ENCODE measurements at places on chromosomes 3 and 15.

DNA sequence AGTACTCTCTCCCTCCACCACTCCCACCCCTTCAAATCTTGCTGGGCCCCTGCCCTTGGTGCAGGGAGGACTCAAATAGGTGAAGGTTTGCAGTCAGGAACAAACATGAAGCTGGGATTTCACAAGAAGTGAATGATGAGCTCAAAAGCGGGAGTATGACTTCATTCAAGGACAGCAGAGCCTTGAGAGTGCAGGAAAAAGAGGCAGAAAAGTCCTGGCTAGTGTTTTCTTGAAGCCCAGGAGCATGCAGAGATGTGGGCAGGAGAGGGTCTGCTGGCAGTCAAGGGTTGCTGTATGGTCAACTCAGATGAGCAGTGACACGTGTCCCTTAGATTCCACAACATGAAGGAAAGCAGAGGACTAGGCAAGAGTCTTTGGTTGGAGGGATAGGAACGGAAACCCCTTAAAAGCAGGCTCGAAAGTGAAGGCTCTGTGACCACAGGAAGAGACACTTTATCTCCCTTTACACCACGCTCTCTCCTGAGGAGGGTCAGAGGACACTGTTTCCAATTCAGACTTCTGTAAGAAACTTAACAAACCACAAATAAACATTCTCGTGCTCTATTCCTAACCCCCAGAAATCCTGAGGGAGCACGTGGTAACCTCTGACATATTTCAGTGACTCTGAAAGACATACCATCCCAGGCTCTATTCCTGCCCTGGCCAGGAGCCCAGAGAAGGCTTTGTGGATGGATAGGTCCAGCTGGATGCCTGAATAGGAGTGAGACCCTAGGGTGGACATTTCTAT is 168.0 kb upstream of the NDN start:
- peak; percentile 66 for DNase-seq

GRCh38 chr3:192422321-192422996 is 304.9 kb downstream of the FGF12 start:
- no peak for DNase-seq

GRCh38 chr3:39388153-39388552 is 5.0 kb downstream of the SLC25A38 start:
- no peak for DNase-seq

- DNase-seq, result no peak
These were observed 201.0 kb upstream of the TP63 start for GRCh38 chr3:189430166-189430565.

- peak; percentile 60 for DNase-seq
These were observed 582 bp downstream of the CGNL1 start for GRCh38 chr15:57376696-57377477.

- peak; percentile 66 for DNase-seq
These were observed 17.5 kb upstream of the KCTD6 start for GRCh38 chr3:58474348-58474911.

DNA sequence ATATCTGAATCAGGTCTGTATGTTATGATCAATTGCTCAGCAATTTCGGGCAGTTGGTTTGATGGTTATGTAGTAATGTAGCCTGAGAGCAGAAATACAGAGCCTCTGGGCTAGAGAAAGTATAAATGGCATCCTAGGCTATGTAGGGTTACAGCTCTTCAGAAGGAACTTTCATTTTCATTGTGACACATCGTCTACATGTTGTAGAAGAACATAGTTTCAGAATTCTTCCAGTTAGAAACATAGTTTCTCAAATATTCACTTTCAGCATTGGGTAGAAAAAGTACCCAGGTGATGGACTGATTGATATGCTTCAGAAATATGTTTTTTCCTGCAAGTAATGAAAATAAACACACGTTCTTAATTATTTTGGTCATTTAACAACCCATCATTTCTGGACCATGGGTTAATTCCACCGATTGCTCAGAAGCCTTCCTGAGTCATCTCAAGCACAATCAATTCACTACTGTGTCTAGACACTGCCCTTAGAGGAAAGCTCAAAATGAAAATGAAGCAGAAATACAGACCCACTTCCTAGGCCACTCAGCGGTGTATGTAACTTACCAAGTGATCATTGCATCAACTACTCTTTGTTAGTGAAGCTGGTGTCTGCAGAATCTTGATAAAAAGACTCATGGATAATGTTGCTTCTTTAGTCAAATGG is 88.8 kb upstream of the TSEN2 start:
- no peak for DNase-seq

GRCh38 chr3:8608791-8609467 is 35.7 kb downstream of the SSUH2 start:
- DNase-seq, result no peak

DNA sequence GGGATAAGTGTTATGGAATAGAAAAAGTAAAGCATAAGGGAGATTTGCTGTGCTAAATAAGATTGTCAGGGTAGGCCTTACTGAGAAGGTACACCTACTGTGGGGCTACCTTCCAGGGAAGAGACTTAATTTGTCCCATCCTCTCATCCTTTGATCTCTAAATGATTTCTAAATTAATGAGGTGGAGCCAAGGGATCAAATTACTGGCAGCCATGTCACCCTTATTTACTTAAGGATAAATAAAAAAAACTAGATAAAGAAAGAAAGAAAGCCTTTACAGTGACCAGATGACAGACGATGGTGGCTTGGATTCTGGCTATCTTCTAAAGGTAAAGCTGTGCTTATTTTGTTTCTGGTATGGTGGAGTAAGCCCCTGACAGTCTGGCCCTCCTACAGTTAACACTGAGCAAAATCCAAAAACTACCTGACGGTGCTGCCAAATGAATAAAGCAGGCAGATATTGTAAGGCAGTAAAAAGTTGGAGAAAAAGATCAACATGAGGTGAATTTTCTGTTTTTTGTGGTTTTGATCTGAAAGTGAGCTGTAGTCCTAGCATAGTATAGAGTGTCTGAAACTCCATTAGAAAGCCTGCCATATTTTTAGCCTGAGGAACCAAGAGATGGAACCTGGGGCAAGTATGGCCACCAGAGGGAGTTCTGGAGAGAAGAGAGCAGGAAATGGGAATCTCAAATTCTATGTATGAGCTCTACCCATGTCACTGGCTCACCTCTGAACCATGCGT is 285.1 kb upstream of the MANF start:
- DNase-seq, result peak; percentile 62

DNA sequence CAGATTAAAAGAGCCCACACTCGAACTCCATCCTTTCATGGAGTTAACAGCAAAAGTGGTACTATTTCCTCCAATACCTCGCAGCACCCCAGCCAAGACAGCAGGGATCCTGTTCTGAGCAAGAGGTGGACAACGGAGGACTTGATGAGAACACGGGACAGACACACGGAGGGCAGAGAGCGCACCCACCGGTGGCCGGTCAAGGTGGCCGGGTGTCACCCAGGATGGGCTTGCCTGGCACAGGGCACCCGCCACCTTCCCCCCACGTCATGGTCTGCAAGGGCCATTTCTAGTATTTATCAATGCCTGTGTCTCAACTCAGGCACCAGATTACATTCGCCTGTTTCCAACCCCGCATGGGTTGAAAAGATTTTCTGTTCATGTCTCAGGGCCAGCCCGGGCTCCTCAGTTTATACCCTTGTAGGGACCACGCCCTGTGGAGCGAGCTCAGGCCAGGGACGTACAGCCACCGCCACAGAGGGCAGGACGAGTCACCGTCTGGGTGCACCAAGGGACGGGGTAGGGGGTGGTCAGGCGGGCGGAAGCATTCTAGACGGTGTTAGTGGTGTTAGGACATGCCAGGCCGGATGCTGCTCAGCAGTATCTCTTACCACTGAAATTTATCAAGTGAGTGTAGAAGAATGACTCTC is 64.2 kb downstream of the CYFIP1 start:
- DNase-seq, result no peak

- peak; percentile 70 for DNase-seq
These were observed 8.2 kb upstream of the ANKRD63 start for GRCh38 chr15:40290918-40291574.

DNA sequence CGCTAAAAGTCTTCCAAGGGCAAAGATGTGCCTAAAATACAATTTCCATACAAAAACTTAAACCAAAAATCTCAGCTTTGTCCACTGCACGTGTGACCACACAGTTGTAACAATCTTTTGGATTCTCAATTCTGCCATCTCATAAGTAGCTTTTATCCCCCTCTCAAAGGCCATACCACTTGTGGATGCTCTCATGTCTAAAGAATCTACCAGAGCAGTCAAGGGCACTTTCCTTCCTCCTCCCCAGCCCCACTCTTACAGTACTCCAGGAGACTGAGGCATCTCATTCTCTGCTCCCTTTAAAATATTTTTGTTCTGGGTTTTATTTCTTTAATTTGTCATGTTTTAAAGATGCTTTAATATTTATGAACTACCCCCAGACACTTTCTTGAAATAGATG is 102.3 kb upstream of the PFN2 start:
- DNase-seq, result no peak

DNA sequence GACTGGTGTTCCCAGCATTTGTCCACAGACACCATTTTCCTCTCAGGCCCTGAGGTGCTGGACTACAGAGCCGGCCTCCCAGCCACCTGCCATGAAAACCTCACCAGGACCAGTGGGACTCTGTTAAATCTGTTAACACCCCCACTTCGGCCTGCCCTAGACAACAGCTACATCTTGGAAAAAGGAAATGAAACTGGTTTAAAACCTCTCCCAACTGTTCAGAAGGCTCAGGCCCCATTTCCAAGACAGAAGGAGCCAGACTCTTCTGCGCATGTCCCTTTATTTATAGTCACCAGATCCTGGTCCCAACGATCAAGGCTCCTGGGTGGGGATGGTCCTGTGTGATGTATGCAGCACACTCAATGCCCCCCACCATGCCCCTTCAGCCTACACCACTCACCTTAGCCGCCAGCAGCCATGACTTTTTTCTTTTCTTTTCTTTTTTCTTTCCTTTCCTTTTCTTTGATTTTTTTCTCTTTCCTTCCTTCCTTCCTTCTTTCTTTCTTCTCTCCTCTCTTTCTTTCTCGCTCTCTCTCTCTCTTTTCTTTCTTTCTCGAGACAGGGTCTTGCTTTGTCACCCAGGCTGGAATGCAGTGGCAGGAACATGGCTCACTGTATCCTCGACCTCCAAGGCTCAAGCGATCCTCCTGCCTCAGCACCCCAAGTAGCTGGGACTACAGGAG is 25.5 kb upstream of the FLNB start:
- DNase-seq, result peak; percentile 48

- DNase-seq, result peak; percentile 62
These were observed 449 bp downstream of the RAF1 start for GRCh38 chr3:12663401-12663935.

DNA sequence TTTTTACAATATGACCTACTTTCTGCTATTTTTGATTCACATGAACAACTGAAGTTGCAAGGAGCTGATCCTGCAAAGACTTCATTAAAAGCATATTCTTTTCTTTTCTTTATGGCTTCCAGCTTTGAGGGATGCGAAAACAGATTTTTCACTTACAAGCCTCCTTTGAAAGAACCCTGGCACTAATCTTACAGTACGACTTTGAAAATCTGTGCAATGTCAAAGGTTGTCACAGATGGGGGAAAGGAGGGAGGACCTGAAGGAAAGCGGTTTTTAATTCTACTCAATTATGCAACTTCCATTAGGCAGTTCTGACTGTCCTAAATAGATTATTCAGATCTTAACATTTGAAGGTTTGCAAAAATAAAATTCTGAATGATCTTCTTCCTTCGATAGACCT is 130.5 kb downstream of the TNIK start:
- no peak for DNase-seq

DNA sequence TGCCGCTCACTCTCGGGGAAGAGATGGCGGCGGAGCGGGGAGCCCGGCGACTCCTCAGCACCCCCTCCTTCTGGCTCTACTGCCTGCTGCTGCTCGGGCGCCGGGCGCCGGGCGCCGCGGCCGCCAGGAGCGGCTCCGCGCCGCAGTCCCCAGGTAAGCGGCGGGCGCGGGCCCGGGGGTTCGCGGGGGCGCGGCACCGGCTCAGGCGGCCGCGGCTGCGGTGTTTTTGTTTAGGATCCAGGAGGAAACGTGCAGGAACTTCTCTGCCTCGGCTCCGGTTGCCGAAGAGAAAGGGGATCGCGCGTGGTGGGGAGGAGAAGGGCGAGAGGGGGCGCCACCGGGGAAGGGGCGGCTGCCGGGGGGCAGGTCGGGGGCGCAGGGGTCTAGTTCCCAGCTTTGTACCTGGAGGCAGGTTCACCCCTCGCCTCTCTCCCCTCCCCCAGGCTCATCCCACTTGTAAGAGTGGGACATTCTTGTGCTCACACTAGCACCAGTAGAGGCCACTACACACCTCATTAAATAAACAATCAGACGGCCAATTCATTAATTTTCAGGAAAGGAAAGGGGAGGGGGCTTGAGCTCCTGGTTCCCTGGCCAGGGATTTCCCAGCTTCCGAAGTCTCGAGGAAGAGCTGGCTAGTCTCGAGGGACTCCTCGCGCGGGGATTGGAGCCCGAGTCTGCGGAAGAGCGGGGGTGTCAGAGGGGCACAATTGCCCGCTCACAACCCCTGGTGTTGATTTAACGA is 562 bp downstream of the NEO1 start:
- peak; percentile 77 for DNase-seq

- DNase-seq, result peak; percentile 64
These were observed 15.4 kb upstream of the RFC4 start for GRCh38 chr3:186821429-186822387.

- DNase-seq, result peak; percentile 93
These were observed 256.5 kb upstream of the CBLB start for GRCh38 chr3:106125321-106125720.

DNA sequence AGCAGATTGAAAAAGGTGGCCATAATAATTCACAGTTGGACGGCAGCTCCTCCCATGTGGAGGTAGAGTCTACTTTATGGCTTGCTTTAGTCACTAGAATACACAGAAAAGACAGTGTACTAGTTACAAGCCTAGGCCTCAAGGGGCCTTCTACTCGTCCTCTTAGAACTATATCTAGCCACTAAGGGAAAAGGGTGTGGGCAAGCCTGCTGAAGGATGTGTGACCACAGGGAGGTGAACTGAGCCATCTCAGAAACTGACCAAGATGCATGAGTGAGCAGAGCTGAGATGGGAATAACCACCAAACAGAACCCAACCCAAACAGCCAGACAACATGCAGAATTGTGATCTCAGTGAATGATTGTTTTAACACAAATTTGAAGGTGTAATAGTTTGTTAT is 335.6 kb upstream of the LMCD1 start:
- no peak for DNase-seq

- DNase-seq, result no peak
These were observed 50.5 kb upstream of the GK5 start for GRCh38 chr3:142275856-142276255.

GRCh38 chr3:122560680-122561079 is 3.4 kb downstream of the PARP9 start:
- peak; percentile 79 for DNase-seq

DNA sequence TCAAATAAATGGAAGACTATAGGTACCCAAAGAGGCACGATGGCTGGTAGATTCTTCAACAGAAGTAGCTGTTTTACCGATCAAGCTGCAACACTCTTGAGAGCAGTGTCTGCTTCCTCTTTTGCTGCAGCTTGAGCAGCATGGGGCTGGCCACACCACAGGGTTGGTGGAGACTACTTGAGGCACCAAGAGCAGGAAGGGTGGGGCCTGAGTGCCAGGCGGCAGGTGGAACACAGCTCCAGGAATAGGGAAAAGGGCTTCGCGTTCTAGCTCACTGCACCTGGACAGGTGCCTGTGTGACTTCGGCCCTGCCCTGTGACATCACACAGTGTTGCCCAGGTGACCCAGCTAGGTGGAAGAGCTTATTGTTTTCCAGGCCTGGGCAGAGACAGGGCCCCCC is at the start of gene CCDC33:
Gene CCDC33 (plus strand): TSS at position 365 of the 400 bp plus-strand sequence. CDS start 394 bp downstream, outside the sequence.
- DNase-seq, result no peak

GRCh38 chr3:73409138-73409763 is 215.5 kb downstream of the PDZRN3 start:
- no peak for DNase-seq

GRCh38 chr3:15272426-15273196 is 59.8 kb downstream of the SH3BP5 start:
- no peak for DNase-seq

GRCh38 chr3:7340795-7341194 is 479.9 kb downstream of the GRM7 start:
- DNase-seq, result peak; percentile 15
